ENCODE measurements at places on chromosomes 16 and 17.
A peak's percentile ranks its signal among the peaks of the same experiment; 100 is the strongest.

GRCh38 chr16:15988268-15989013 lies 39.0 kb downstream of the ABCC1 start:
- DNase-seq: no peak

GRCh38 chr16:534135-534534 lies 6.6 kb downstream of the CAPN15 start:
- DNase-seq: no peak

GRCh38 chr16:89691231-89691985 lies 4.9 kb downstream of the CDK10 start:
- DNase-seq: no peak

- no peak for DNase-seq
Observed at GRCh38 chr17:30808785-30809286, 15.7 kb downstream of the CRLF3 start.

- DNase-seq: no peak
Observed at GRCh38 chr17:57879437-57880085, 29.7 kb upstream of the MRPS23 start.

DNA sequence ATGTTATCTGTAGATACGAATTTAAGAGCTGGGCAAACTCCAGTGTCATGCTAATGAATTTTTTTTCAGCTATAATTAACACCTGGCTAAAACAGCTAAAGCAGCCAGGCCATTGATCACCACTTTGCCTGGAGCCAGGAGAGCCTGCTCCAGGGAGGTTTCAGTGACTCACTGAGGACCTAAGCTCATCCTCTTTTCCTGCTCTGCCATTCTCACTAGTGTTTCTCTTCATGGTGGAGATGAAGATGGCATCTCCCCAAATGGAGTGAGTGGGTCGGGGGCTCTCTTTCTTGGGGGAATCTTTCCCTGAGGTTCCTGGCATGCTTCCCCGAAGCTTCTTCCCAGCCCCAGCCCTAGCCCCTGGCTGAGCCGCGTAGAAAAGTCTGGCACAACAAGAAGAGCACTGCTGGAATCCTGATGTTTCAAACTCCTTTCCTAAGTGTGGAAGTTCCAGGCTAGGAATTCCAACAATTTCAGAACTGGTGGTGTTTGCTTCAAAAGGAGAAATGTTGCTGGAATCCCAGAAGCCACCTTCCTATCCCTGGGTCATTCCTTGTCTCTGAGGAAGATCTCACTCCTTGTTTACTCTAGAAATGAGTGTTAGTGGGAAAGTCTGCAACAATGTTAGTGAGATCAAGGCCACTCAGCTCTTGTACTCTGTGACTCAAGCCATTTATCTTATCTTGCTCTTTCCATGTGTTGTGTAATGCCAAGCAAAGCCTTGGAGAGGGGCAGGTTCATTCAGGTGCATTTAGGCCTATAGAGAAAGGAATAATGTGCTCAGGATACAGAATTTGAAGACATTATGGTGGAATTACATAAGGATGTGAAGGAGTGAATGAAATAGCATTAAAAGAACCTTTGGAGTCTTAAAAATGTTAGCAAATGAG lies 26.0 kb upstream of the B4GALNT2 start:
- no peak for DNase-seq

DNA sequence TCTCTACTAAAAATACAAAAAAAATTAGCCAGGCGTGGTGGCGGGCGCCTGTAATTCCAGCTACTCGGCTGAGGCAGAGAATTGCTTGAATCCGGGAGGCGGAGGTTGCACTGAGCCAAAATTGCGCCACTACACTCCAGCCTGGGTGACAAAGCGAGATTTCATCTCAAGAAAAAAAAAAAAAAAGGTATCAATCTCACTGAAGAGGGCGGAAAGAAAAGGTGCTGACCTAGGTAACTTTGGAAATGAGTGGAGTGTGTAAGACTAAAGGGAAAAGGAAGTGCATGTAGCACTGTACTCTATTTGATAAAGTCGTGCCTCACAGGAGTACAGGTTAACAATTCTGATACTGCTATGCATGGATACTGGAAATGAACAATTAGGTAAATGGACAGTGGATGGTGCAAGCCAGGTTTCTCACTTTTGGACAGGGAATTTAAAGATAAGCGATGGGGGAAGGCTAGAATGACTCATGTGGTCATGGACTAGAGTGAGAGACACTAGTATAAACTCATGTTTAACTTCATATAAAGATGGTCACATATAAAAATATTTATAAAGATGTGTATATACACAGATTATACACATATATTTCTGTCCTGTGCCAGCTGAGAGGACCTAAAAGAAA lies 142.9 kb downstream of the CDK5R1 start:
- DNase-seq: no peak

- DNase-seq: no peak
Observed at GRCh38 chr16:4053301-4053845, 62.9 kb downstream of the ADCY9 start.

- peak; percentile 26 for DNase-seq
Observed at GRCh38 chr16:57299009-57299718, 14.7 kb upstream of the PLLP start.

GRCh38 chr16:71499775-71500364 lies 10.7 kb upstream of the ZNF19 start:
- DNase-seq: peak; percentile 66

DNA sequence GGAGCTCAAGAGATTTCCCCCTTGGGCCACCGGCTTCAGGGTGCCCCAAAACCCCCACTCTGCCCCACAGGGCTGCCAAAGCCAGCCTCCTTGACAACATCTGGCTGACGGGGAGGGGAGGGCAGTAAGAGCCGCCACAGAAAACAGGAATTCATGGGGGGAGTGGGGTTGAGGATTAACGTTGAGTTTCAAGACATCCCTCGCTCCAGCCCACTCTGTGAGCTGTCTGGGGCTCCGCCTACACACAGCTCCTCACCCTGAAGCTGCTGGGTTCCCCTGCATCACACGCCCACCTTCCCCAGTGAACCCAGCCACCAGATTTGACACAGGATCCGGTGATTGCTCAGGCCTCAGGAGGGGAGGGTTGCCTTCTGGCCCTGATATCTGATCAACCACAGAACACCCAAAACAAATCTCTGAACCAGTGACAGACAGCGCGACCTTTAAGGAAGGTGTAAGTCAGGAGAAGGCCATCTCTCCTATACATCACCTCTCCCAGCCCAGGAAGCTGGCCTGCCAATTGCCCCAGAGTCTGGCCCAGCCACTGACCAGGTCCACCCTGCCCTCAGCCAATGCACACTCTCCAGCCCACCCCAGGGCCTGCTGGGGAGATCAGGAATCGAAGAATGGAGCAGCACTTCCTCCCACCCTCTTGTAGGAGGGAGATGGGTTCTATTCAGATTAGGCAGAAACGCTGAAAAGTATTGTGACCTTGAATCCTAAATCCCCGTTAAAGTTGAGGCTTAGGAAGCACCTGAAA lies 132.1 kb downstream of the CLEC16A start:
- peak; percentile 70 for DNase-seq

GRCh38 chr17:30858556-30859250 lies 26.9 kb downstream of the ATAD5 start:
- no peak for DNase-seq

GRCh38 chr16:27179500-27180072 lies 23.7 kb upstream of the KDM8 start:
- peak; percentile 87 for DNase-seq

GRCh38 chr17:7294614-7295153 lies at the start of gene YBX2:
YBX2 (minus strand) TSS chr17:7294639; CDS start chr17:7294500, 139 bp downstream.
- peak; percentile 98 for DNase-seq

DNA sequence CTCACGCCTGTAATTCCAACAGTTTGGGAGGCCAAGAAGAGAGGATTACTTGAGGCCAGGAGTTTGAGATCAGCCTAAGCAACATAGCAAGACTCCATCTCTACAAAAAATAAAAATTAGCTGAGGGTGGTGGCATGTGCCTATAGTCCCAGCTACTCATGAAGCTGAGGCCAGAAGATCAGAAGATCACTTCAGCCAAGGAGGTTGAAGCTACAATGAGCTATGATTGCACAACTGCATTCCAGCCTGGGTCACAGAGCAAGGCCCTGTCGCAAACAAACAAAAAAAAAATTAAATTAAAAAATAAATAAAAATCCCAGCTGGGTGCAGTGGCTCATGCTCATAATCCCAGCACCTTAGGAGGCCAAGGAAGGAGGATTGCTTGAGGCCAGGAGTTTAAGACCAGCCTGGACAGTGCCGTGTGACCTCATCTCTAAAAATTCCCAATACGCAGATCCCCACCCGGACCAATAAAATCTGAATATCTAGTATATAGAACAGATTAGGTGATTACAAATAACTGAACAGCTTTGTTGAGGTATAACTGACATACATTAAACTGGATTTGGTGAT lies 18.2 kb upstream of the ATF7IP2 start:
- no peak for DNase-seq

- no peak for DNase-seq
Observed at GRCh38 chr16:55526441-55526840, 17.6 kb downstream of the LPCAT2 start.

DNA sequence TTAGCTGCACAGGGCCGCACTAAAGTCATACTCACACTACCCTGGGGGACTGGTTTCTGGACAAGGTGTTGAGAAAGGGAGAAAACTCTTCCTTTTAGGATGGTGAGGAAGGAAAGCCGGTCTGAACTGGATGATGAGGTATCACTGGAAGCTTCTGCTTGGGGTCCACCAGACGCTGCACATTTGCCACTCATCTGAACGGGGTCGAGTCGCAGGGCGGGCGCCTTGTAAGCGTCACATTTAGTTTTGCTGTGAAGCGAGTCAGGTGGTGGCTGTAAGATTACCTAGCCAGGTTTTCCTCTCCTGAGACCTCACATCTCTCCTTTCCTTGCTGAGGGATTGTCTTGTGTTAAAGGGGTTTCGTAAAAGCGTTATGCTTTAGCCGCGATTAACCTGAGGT lies 2.3 kb downstream of the JPT2 start:
- DNase-seq: no peak

- no peak for DNase-seq
Observed at GRCh38 chr16:7646821-7647500, 314.3 kb downstream of the RBFOX1 start.

- no peak for DNase-seq
Observed at GRCh38 chr17:40718930-40719329, 15.4 kb upstream of the KRT24 start.

DNA sequence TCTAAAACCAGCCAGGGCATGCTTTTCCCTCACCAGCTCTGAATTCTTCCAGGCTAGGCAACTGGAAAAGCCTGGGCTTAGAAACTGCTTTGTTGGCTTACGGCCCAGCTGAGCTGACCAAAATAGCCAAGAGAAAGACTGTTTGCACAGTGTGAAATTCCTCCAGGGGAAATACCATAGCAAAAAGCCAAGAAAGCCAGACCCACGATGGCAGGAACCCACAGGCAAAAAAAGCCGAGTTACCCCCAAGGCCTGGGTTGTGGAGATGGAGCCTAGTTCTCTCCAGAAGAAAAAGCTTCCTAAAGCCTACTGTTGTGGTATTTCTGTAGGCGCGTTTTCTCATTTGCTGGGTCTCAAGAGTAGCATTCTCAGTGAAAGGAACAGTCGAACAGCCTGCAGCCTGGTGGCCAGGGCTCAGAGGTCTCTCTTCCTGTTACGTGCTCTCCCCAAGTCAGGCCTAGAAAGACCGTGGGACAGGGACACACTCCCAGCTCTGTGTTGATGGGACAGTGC lies 9.2 kb downstream of the SP2 start:
- no peak for DNase-seq

GRCh38 chr16:63092736-63093135 lies 1056.5 kb upstream of the CDH8 start:
- DNase-seq: no peak

DNA sequence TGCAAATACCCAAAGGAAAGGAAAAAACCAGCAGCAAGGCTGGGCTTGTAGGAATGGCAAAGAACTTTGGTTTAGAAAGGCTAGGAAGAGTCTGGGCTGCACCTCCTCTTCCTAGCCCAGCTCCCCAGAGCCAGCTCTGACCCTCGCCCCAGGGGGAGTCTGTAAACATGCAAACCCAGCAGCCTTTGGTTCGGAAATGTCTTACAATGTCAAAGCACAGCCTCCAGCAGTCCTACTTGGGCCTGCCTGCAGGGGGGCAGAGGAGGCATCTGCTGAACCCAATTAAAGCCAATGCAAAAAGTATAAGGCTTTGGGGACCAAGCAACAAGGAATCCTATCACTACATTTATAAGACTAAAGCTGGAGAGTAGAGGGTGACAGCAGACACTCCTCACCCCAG lies 5.0 kb upstream of the FTSJ3 start:
- no peak for DNase-seq

GRCh38 chr16:77970371-77970770 lies 52.0 kb upstream of the CLEC3A start:
- no peak for DNase-seq

DNA sequence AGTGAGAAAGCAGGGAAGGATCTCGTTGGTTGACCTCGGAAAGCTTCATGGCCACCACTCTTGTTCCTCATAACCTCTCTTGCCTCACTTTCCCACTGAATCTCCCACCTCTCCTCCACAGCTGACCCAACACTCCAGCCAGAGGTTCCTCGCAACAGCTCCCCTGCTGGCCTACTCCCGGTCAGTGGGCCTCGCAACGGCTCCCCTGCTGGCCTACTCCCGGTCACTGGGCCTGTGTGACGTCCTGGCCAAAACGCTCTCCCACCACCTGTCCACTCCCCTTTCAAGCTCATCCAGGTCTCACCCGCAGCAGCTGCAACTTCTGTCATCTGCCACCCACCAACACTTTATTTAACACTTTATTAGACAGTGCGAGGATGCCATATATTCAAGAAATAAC lies 149.1 kb downstream of the VPS53 start:
- no peak for DNase-seq

DNA sequence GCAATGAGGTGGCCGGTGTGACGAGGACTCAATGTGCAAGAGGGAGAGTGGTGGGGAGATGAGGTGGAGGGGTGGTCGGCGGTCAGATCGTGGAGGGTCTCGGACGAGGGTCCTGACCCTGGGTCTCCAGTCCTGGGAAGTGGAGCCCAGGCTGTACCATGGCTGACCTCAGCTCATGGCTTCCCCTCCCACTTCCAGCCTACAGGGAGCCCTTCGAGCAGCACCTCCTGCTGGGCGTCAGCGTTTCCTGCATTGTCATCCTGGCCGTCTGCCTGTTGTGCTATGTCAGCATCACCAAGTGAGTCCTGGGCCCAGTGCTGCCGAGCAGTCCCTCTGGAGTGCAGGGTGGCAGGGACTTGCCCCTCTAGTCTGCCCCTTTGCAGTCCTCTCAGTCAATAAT lies 41.8 kb downstream of the IL4R start:
- DNase-seq: no peak

GRCh38 chr17:18122990-18123753 lies 14.6 kb downstream of the MYO15A start:
- no peak for DNase-seq

DNA sequence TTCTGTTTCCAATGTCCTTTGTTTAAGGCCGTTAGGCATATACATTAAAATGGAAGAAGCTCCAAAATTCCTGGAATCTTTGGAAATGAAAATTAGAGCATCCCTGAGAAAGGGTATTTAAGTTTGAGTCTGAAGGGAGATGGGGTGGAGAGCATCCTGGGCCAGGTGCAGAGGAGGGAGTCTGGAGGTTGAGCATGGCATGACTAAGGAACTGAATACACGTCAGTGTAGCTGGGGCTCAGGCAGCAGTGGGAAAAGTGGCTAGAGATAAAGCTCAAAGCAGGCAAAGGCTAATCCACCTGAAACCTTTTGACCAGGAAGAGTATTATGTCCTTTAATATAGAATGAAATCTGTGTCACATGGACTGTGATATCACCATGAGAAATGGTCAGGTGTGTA lies 669.0 kb upstream of the RBFOX1 start:
- DNase-seq: no peak

GRCh38 chr16:86222965-86223551 lies 287.3 kb upstream of the FOXF1 start:
- DNase-seq: no peak

GRCh38 chr17:61131585-61131984 lies 268.1 kb upstream of the TBX2 start:
- no peak for DNase-seq

Measured in Peyer's patch (tissue), 4 donors.